ENCODE measurements at places on chromosomes 3 and 15.

DNA sequence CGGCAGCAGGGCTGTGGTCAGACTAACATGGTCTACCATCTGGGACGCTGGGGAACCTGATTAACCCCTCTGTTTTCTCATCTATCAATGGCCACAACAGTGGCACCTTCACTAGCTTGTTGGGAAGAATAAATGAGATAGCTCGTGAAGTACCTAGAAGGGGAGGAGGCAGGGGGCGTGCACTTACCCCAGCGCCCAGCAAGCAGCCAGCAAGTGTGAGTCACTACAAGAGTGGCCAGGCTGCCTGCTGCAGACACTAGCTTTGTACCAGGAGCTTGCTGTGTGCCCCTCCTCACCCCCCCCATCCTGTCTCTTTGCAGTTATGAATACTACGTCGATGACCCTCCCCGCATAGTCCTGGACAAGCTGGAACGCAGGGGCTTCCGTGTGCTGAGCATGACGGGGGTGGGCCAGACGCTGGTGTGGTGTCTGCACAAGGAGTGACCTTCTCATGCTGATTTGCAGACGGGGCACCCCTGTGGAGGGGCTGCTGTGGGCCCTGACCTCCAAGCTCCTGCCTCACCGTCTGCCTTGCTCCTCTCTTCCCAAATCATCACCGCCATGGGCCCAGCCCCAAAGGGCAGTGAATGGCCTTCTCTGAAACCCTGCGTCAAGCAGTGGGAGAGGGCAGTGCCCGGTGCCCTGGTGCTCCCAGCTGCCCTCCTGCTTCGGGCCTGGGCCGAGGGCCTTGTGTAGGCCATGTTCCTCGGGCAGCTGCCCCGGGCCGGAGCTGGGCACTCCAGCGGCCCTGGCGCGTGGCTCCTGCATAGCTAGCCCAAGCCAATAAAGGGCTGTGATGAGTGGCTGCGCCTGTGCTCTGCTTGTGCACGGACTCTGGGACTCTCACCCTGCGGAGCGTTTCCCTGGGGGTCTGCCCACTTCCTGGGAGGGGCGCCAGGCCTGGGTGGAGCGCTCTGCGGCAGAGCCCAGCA lies 2.6 kb upstream of the C15orf62 start:
- DNase-seq: peak; percentile 89

GRCh38 chr3:28613511-28614106 lies 265.0 kb upstream of the AZI2 start:
- DNase-seq: no peak

DNA sequence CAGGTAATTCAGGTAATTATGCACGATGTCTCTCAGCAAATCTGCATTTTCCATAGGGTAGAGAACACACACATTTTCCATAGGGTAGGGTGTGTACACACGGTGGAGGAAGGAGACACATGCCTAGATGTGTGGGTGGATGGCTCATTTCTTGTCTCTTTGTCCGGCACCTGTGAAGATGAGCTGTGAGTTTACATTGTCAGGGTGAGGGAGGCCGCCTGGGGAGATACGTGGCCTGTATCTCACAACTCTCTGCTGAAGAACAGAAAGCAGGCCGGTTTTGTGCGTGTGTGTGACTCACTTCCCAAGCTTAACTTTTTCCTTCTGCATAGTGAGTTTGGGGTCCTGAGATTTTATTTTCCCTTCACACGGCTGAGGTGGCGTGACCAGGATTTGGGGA lies 60.3 kb downstream of the SLC6A6 start:
- DNase-seq: no peak

- DNase-seq: no peak
Observed at GRCh38 chr15:101114610-101115009, 137.2 kb downstream of the CHSY1 start.

GRCh38 chr3:108862865-108863798 lies 40.5 kb downstream of the TRAT1 start:
- DNase-seq: no peak

- DNase-seq: no peak
Observed at GRCh38 chr3:10466186-10466585, 39.2 kb downstream of the ATP2B2 start.

DNA sequence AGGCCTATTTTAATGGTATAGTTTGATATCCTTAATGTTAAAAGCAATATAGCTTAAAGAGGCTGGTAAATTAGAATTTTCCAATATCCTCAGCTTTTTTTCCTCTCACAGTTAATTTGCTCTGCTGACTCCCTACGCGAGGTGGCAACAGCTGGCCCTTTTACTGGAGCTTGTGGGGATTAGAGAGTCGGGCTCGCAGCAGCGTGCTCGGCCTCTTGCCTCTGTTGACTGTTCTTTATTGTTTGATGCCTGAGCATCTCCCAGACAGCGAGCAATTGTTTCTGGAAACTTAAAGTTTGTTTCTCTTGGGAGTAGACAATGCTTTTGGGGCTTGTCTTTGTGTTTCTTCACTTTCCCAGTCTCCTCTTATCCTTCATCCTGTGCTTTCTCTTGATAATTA lies 80.8 kb downstream of the OPA1 start:
- DNase-seq: no peak

DNA sequence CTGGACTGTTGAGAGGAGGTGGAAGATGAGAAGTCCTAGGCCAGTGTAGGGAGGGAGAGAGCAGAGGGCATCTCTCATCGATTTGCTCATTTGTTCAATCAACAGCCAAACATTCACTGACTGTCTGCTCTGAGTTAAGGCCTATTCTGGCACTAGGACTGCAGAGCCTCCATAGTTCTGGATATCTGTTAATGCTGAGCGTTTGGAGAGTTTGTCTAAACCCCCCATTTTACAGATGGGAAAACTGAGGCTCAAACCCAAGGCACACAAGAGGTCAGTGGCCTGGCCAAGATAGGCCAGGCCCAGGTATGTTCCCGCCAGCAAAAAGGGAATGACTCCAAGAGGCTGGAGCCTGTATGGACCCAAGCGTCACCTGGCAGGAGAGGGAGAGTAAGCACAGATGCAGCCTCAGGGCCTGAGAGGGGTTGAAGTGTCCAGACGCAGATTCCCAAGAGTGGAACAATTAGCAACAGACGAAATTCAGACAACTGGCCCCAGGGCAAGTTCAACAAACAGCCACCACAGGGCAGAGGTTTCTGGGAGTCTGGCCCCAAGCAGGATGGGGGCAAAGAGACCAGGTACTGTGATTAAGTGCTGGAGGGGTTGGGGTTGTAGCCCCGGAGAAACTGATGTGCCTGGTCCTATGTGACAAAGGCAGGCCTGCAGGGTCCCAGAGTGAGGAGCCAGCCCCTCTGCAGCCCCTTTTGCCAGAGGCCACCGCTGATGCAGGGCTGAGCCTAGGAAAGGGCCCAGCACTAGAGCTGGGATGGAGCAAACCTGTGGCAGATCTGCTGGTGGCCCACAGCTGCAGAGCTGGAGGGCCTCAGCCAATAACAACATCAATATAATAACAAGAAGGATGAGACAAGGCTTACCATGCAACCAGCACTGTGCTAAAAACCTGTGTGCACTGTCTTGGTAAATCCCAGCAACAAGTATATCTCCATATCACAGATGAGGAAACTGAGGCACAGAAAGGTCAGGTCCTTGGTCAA lies 245.1 kb upstream of the TLE3 start:
- DNase-seq: no peak

- peak; percentile 27 for DNase-seq
Observed at GRCh38 chr3:49724586-49724985, 835 bp upstream of the GMPPB start.

DNA sequence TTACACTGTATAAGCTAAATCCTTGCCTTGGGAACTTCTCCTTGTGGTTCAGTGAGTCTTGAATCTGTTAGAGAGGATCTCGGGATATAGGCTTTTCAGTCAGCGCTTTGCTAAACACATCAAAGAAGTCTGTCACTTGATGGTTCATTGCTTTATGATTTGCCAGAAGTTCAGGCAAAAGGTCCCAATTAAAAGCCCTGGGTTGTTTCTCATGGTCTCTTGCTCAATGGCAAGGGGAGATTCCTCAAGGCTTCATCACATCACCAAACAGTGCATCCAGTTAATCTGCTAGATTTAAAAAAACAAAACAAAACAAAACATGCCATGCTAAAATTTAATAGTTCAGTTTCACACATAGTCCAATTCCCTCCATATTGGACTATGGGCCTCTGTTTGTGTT lies 114.8 kb downstream of the FILIP1L start:
- DNase-seq: no peak

DNA sequence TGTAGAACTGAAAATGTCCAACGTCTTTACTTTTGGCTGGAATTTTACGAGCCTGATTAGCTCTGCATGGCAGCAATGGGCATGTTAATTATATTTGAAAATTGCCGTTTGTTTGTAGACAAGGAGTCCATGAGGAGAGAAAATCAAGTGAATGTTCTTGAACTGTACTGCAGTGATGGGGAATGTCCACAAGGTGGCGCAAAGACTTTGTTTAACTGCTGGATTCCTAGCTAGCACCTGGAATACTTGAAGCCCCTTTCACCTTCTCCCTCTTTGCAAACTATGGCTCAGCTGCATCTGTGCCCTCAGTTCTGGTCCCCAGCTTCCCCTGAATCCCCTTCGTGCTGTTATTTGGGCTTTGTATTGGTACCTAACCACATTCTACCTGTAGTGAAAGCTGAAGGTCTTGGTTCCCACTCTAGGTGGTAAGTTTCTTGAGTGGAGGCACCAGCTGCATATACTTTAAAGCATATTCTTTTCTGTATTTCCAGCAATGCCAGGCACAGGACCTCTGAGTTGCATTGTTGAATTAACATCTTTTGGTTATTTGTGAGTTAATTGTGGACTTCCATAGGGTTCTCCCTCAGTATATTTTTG lies 25.3 kb downstream of the EXOG start:
- peak; percentile 84 for DNase-seq

- no peak for DNase-seq
Observed at GRCh38 chr3:133845127-133845526, 39.5 kb downstream of the SRPRB start.

- DNase-seq: no peak
Observed at GRCh38 chr3:31361371-31362273, 171.1 kb upstream of the STT3B start.

DNA sequence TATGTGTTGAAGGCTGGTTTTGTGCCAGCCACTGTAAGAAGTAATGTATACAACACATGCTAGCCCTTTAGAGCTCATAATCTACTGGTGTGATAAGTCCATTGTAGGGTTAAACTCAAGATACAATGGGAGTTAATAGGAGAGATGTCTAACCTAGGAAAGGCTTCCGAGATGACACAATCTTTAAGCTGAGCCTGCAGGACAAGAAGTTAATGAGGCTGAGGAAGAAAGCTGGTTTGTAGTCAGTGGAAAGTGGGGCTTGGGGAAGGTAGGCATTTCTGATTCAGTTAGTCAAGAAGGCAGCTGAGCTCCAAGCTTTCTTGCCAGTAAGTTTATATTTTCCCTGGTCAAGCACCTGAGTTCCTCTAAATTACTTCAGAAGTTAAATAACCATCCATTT lies 83.0 kb upstream of the TGFBR2 start:
- DNase-seq: no peak

DNA sequence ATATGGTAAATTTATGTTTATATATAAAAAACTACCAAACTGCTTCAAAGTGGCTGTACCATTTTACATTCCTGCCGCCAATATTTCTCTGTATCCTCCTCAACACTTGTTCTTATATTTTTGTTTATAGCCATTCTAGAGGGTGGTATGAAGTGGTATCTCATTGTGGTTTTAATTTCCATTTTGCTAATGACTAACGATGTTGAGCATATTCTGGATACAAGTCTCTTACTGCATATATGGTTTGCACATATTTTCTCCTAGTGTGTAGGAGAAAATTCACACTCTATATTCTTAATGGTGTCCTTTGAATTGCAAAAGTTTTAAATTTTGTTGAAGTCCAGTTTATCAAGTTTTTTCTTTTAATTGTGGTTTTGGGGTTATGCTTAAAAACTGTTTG lies 15.1 kb downstream of the NMD3 start:
- no peak for DNase-seq

DNA sequence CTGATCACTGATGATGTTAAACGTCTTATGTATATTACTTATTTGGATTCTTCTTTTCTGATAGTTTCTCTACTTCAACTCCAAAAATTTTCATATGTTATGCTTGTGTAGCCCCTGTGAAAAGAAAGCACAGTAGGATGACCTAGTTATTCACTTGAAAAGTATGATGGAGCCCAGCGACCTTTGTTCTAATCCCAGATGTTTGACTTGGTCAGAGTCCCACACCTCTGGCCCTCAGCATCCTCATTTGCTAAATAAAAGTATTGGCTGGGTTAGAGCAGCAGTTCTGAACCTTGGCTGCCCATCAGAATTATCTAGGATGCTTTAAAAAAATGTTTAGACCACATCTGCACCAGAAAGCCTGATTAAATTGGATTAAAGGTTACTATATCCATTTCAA lies 173.7 kb downstream of the ATG7 start:
- no peak for DNase-seq

DNA sequence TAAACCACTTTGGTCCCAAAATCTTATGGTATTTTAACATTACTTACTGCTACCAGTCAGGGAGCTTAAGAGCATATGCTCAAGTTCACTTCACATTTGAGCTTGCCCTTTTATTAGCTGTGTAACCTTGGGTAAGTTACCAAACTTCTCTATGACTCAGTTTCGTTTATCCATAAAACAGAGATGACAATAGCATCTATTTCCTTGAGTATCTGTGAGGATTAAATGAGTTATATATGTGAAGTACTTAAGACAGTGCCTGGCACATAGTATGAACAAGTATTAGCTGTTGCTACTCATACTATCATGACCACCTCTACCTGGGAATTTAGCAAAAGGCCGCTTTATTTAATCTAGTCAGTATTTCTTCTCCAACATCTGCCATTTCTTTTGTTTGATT lies 5.9 kb downstream of the ATOSA start:
- DNase-seq: no peak

GRCh38 chr3:133209871-133210550 lies 171.8 kb downstream of the TMEM108 start:
- DNase-seq: peak; percentile 41

DNA sequence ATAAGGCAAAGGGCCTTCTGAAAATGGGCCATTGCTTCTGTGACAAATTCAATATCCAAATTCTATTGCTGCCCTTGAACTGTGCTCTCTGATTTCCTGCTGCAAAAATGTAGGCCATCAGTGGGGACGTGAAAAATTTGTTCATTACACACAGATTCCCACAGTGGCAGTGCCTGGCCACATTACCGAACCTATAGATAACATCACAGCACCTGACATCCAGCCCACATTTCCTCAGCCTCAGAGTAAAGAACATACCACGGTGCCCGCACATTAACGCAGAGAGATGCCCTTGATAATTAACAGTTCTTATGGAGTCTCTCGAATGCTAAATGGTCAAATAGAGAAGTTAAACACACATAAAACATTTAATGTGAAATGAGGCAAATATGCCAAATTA lies 931.6 kb upstream of the CFAP20DC start:
- no peak for DNase-seq

- DNase-seq: peak; percentile 66
Observed at GRCh38 chr15:79978655-79979514, 7.9 kb upstream of the BCL2A1 start.
